ENCODE measurements at places on chromosomes 3 and 15. TPM values are rescaled to one million over a fixed set of nuclear protein-coding genes. Genes with fewer than 3 reads are reported as not detected.

DNA sequence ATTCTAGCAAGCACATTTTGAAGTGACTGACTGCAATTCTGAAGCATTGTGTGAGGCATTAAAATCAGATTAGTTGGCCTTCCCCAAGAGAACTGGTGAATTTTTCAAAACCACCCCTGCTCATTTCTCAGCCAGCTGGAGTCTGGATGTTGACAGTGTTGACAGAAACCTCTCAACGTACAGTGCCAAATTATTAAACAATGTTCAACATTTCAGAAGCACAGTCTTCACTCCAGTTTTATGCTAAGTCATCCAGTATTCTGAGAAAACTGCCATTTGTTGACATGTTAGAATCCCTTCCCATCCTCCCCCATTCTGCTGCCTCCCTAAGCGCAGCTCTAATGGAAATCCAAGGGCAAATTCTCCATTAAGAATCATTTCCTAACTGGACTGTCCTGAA, 369.3 kb upstream of the TRIM42 start:
- no peak for DNase-seq

The GPR176 gene
- 2.0 TPM for total RNA-seq

DNA sequence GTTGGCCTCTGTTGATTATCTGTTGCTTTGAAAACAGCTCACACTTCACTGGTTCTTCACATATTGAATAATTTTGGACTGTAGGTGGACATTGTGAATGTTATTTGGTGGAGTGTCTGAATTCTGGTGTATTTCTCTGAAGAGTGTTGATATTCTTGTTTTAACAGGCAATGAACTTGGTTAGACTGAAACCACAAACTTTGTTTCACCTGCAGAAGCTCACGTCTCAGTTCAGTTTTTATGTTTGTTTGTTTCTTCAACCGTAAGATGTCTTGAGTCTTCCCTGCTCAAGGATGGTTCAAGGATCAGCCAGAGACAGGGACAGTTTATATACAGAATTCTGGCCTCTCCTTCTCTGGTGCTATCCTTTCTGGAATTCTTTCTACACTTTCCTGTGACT, 43.6 kb downstream of the C3orf20 start:
- DNase-seq = no peak

DNA sequence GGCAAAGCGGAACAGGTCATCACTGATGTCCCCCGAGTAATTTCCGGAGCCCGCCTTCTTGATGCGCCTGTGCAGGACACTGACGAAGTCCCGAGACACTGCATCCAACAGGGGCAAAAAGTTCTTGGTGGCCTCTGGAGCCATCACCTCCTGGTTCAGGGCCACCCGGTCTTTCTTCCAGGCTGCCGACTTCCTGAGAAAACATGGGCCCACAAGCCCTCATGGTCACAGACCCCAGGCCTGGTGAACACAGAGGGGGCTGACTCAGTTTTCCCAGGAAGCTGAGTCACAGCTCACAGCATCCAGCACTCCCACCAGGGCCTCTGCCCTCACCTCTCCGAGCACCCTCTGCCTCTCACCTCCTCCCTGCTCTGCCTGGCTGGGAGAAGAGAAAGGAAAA, 22.4 kb downstream of the CYP11A1 start:
- no peak for DNase-seq

The TNFAIP8L3 gene
- not detected for total RNA-seq
